Anterior cingulate cortex (tissue), 58 donors: ENCODE measurements at places on chromosomes 6 and 20.

GRCh38 chr6:135633573-135633972 lies 136.0 kb upstream of the AHI1 start:
- no peak for DNase-seq

DNA sequence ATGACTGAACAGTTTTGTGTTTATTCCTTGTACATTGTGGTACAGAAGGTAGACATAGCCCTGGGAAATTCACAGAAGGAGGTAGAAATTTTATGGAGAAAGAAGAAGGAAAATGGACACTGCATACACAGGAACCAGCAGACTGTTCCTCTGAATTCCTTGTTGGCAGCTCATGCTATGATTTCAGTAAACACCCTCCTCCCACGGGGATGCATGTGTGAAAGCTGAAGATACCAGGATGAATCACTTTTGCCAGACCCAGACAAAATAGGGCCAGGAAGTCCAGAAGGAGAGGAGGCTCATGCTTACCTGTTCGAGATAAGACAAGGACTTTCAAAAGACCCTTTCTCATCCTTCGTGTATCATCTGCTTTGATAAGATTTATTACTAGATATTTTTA lies 110.3 kb upstream of the GGTLC1 start:
- no peak for DNase-seq

GRCh38 chr6:51467231-51467952 lies 620.0 kb downstream of the PKHD1 start:
- no peak for DNase-seq

DNA sequence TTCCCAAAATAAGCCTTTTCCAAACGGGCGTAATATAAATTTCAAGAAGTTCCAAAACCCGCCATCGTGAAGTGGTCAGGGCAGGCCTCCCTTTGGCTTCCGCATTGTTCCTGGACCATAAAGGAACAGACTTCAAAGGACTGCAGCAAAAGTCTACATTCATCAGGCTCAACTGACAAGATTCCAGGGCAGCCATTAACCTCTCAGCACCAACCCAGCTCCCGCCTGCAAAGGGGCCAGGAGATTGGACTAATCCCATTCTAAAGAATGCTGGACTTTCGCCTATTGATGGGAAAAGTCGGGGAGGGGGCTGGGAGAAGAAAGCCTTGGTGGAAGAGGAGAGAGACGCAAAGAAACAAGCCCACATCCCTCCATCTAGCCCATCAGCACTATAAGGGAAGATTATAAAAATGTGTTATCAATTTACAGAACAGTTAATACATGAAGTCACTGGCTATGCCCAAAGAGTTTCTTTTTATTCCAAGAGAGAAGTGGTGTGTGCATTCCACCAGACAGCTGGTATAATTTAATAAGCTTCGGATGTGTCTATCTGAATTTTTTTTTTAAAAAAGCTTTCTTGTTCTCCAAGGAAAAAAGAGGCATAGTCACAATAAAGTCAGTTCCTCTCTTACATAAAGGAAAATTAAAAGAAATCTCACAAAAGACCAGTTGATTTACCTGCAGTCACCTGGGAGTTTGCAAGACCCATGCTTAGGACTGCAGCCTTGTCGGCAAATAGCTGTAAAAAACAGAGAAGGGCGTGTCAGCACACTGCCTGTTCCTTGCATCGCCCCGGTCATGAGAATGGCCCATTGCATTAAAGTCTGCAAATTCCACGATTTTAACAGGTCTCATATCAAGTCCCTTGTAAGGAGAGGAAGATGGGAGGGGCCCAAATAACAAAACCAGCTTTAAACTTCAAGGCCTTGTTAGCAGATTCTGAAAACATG lies 17.8 kb downstream of the JAG1 start:
- DNase-seq = no peak

- DNase-seq = no peak
Measured at GRCh38 chr20:33685328-33686099, 671 bp downstream of the E2F1 start.
